ENCODE measurements at places on chromosomes 6 and 20. TPM values are rescaled to one million over a fixed set of nuclear protein-coding genes. Genes with fewer than 3 reads are reported as not detected.

GRCh38 chr6:159633196-159633595 lies 59.8 kb downstream of the SOD2 start:
- DNase-seq = no peak

- no peak for DNase-seq
Observed at GRCh38 chr20:40702504-40702903, 13.5 kb upstream of the MAFB start.

The TSBP1 gene
- not detected for total RNA-seq

GRCh38 chr6:135983718-135984343 lies 132.3 kb downstream of the PDE7B start:
- no peak for DNase-seq

The FAM83B gene
- 13.5 TPM for total RNA-seq

DNA sequence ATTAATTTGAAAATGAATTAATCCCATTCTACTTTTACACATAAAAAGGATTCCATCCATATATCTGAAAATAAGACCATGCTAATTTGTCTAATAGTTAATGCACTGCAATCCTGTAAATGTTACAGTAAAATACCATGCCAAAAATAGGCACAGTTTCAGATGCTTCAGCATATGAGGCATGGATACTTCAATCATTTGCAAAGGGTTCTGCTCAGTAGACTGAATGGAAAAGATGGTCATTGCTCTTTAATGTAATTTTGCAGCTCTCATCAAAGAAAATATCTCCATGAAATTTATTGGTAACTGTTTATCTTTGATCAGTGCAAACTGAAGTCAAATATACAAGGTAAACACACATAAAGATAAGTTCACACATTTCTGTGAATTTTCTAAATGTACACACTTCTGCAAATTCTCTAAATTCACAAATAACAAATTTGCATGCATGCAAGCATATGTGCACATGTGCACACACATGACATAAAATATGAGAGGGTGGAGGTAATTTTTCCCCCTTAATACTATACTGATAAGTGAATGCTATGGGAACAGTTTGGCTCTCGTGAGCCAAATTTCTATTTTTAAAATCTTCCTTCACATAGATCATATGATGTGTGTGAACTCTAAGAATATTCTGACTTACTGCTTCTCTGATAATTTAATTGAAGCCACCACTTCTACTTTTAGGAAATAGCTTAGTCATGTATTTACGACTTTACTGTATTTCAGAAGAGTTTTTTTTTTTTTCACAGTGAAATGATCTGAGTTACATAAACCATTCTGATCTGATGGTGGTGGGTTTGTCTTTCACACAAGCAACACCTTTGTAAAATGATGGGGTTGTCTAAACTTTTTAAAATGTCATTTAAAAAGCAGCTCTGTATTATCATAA lies 996.8 kb upstream of the CITED2 start:
- no peak for DNase-seq

- no peak for DNase-seq
Observed at GRCh38 chr6:46412662-46413061, 78.6 kb downstream of the RCAN2 start.

- no peak for DNase-seq
Observed at GRCh38 chr6:116437656-116438055, 23.5 kb upstream of the CALHM6 start.

The ANKRD66 gene
- total RNA-seq = not detected

- peak; percentile 48 for DNase-seq
Observed at GRCh38 chr20:4949833-4950178, 51.5 kb downstream of the SLC23A2 start.

The GSTA3 gene
- total RNA-seq = not detected

DNA sequence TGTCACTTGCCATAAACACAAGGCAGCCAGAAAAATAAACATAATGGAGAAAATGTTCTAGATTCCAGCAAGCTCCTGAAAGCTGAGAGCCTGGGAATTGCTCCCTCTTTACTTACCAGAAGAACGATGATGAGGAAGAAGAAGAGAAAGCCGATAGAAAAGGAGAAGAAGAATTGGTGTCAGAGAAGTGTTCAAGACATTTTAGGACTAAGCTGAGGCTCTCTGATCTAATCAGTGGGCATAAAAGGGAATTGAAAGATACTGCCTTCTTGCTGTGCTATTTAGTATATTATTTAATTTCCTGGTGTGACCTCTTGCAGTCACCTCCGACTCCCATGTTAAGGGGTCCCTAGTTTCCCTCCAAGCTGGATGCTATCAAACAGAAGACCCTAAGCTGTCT lies 316.6 kb upstream of the JARID2 start:
- no peak for DNase-seq
